ENCODE measurements at places on chromosomes 2 and 18. TPM values are rescaled to one million over a fixed set of nuclear protein-coding genes. Genes with fewer than 3 reads are reported as not detected.

Gene SLC38A11
- not detected for total RNA-seq

Gene COLEC12
- 4.2 TPM for total RNA-seq

Gene RAB6D
- total RNA-seq = 0.10 TPM

Gene CASP8
- 6.2 TPM for total RNA-seq

Gene C2orf80
- total RNA-seq = not detected

Gene FMNL2
- total RNA-seq = 50.9 TPM

Gene MAPK4
- not detected for total RNA-seq

Gene SLC66A2
- 33.7 TPM for total RNA-seq

Gene CXCR4
- 311 TPM for total RNA-seq

Gene RNF152
- total RNA-seq = 123 TPM

Gene CDH2
- total RNA-seq = 5.8 TPM

Gene MATN3
- total RNA-seq = 1.4 TPM

Gene RNF125
- total RNA-seq = 4.8 TPM

Gene ALK
- not detected for total RNA-seq

All from vein endothelial cell (primary cell).